CD8-positive, alpha-beta memory T cell (primary cell): ENCODE measurements at places on chromosomes 1 and 21. TPM values are rescaled to one million over a fixed set of nuclear protein-coding genes. Genes with fewer than 3 reads are reported as not detected.

GRCh38 chr1:219752645-219753044, 139.7 kb upstream of the ZC3H11B start:
- no peak for DNase-seq
- no peaks in the 10 kb centered on the region for H3K4me1 ChIP-seq
- H3K27me3 ChIP-seq: no peaks in the 10 kb centered on the region
- no peak overlapping the region for H3K27ac ChIP-seq
- H3K4me3 ChIP-seq: no peak overlapping the region

- no peak overlapping the region for H3K4me3 ChIP-seq
- no peak overlapping the region for H3K27ac ChIP-seq
- H3K27me3 ChIP-seq: no peaks in the 10 kb centered on the region
- DNase-seq: no peak
- H3K36me3 ChIP-seq: no peaks in the 10 kb centered on the region
- peaks cover 15% of the 10 kb centered on the region for H3K4me1 ChIP-seq
Measured at GRCh38 chr1:115652236-115652788, 10.5 kb downstream of the VANGL1 start.

DNA sequence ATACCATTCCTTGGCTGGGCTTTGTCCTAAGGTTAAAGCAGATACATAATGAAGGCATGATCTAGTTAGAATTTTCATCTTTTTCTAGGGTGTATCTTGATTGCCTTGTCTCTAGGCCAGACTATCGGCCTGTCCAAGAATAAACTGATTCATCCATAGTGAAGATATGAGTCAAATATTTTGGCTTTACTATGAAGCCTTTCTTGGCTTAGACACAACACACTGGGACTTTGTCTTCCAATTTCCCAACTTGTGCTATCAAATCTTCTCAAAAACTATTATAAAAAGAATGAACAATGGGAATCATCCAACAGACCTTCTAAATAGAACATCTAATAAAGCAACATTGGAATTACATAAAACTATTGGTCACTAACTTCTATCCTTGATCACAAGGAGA, 64.8 kb downstream of the WARS2 start:
- H3K4me3 ChIP-seq: no peak overlapping the region
- no peaks in the 10 kb centered on the region for H3K36me3 ChIP-seq
- no peak for DNase-seq
- H3K27ac ChIP-seq: no peak overlapping the region

- H3K36me3 ChIP-seq: no peaks in the 10 kb centered on the region
- H3K27ac ChIP-seq: no peak overlapping the region
- H3K4me3 ChIP-seq: no peak overlapping the region
- H3K4me1 ChIP-seq: no peaks in the 10 kb centered on the region
Measured at GRCh38 chr21:40950970-40951369, 104.0 kb upstream of the DSCAM start.

GRCh38 chr1:155861896-155862295, 2.5 kb downstream of the SYT11 start:
- peaks cover 33% of the 10 kb centered on the region for H3K4me1 ChIP-seq
- H3K36me3 ChIP-seq: no peaks in the 10 kb centered on the region
- no peak for DNase-seq
- H3K27ac ChIP-seq: no peak overlapping the region

The COG2 gene
- total RNA-seq: 47.5 TPM

The NCAM2 gene
- not detected for total RNA-seq

The AKR7A3 gene
- total RNA-seq: 0.50 TPM
